ENCODE measurements at places on chromosomes 3 and 15.

DNA sequence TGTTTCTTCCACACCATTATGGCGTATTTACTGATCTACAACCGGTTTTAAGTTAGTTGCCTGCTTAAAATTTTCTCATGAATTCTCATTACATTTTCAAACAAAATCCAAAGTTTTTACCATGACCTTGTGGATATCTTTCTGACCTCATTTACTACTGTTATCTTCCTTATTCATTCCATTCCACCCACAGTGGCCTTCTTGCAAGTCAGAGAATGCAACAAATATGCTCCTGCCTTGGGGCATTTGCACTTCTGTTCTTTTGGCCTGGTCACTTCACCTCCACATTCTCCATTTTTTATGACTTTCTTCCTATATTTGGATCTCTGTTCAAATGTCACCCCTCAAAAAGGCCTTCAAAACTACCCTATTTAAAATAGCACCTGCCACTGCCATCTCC is 8.8 kb upstream of the SLC15A2 start:
- peaks cover 2% of the 10 kb centered on the region for H3K4me1 ChIP-seq
- H3K4me3 ChIP-seq = no peak overlapping the region
- no peak overlapping the region for H3K27ac ChIP-seq
- H3K27me3 ChIP-seq = no peaks in the 10 kb centered on the region
- DNase-seq = no peak
- H3K36me3 ChIP-seq = peaks cover 2% of the 10 kb centered on the region

DNA sequence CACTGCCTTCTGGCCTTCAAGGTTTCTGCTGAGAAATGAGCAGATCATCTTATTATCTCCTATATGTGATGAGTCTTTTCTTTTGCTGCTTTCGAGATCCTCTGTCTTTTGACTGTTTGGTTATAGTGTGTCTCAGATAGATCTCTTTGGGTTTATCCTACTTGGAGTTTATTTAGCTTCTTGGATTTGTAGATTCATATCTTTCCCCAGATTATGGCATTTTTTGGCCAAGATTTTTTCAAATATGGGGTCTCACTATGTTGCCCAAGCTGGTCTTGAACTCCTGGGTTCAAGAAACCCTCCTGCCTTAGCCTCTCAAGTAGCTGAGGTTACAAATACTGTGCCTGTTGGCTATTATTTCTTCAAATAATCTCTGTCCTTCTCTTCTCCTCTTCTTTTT is 150.3 kb downstream of the PDE8A start:
- peaks cover 50% of the 10 kb centered on the region for H3K36me3 ChIP-seq
- no peak for DNase-seq
- H3K4me1 ChIP-seq = peaks cover 8% of the 10 kb centered on the region
- no peaks in the 10 kb centered on the region for H3K27me3 ChIP-seq
- no peak overlapping the region for H3K4me3 ChIP-seq
- H3K27ac ChIP-seq = no peak overlapping the region

GRCh38 chr15:60656041-60656440 is 177.1 kb upstream of the ICE2 start:
- no peak for DNase-seq
- H3K36me3 ChIP-seq = no peaks in the 10 kb centered on the region
- H3K27ac ChIP-seq = no peak overlapping the region
- H3K27me3 ChIP-seq = no peaks in the 10 kb centered on the region
- H3K4me1 ChIP-seq = peaks cover 47% of the 10 kb centered on the region

DNA sequence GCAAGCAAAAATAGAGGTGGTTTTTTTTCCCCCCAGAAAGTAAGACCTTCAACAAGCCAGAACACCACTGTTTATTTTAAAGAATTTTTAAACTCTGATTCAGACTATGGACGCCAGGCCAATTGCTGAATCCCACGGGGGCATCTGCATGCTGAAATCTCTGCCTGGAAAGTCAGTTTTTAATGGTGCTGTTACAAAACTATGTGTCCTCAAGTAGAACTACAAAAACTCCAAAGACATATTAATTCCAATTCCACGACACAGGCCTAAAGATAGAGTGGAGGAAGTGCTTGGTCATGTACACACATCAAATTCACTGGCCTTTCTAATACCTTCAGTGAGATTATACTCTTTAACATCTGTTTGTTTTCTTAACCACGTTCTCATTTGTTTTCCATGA is 490.5 kb upstream of the NR2F2 start:
- H3K4me3 ChIP-seq = no peak overlapping the region
- H3K36me3 ChIP-seq = no peaks in the 10 kb centered on the region
- H3K27ac ChIP-seq = no peak overlapping the region
- H3K4me1 ChIP-seq = peaks cover 26% of the 10 kb centered on the region
- no peaks in the 10 kb centered on the region for H3K27me3 ChIP-seq
- no peak for DNase-seq

- DNase-seq = no peak
- H3K27ac ChIP-seq = no peak overlapping the region
- no peaks in the 10 kb centered on the region for H3K4me1 ChIP-seq
- no peak overlapping the region for H3K4me3 ChIP-seq
- no peaks in the 10 kb centered on the region for H3K36me3 ChIP-seq
Observed at GRCh38 chr3:182651461-182651860, 141.8 kb upstream of the ATP11B start.

DNA sequence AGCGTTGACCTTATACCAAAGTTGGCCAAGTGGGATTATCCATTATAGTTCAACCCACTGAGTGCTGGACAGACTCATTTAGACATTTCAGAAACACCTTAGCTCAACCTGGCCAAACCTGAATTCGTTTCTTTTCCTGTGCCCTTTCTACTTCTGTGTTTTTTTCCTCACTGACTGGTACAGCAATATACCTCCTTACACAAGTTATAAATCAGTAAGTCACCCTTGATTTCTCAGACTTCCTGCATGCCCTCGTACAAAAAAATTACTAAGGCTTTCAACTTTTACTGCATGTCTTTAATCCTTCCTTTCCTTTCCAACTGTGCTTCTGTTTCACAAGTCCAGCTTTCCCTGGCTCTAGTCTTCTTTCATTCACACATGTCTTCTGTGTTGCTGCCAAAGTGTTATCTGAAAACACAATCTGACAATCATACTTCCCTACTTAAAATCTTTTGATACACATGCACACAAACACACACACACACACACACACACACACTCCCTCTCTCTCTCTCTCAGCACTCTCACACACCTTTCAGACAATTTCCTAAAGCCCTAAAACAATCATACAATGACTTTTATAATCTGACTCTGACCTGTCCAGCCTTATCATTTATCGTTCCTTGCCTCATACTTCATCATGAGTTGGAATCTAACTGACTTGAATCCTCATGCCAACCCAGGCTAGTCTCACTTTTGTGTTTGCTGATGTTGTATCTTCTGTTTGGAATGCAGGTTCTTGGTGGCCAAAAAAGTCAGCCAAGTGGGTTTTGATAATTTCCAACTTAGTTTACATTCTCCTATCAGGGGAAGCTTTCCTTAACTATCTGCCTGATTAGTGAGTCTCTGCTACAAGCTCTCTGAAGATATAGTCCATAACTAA is 436.4 kb downstream of the NAALADL2 start:
- H3K4me3 ChIP-seq = no peak overlapping the region
- no peaks in the 10 kb centered on the region for H3K36me3 ChIP-seq
- no peak for DNase-seq
- no peaks in the 10 kb centered on the region for H3K4me1 ChIP-seq

GRCh38 chr15:99606646-99607045 is 40.9 kb downstream of the MEF2A start:
- H3K36me3 ChIP-seq = peaks cover 16% of the 10 kb centered on the region
- H3K27me3 ChIP-seq = no peaks in the 10 kb centered on the region
- H3K27ac ChIP-seq = no peak overlapping the region

DNA sequence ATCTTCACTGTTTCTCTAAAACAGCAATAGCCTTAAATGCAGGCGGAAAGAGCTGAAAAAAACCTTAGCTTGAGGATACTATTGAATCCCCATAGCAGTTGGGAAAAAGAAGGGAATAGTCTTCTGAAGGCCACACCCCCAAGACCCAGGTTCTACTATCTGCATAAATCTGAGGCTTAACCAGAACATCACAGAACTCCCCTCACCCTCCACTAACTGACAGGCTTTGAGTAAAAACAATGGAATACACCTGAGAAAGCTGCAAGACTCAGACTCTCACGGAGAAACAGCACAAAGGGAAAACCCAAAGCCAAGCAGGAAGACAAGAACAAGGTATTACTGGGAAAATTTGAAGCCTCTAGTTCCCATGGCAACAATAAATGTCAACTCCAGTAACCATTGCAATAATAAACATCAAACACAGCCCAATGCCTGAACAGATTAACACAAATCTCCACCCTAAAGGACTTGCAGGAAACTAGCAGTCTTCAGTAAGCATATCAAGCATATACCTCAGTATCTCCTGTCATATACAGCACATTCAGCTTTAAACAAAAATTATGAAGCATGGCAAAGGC is 56.4 kb downstream of the TMCC1 start:
- no peak for DNase-seq
- H3K36me3 ChIP-seq = peaks cover 10% of the 10 kb centered on the region
- no peak overlapping the region for H3K4me3 ChIP-seq
- H3K4me1 ChIP-seq = peaks cover 14% of the 10 kb centered on the region
- no peak overlapping the region for H3K27ac ChIP-seq
- no peaks in the 10 kb centered on the region for H3K27me3 ChIP-seq

DNA sequence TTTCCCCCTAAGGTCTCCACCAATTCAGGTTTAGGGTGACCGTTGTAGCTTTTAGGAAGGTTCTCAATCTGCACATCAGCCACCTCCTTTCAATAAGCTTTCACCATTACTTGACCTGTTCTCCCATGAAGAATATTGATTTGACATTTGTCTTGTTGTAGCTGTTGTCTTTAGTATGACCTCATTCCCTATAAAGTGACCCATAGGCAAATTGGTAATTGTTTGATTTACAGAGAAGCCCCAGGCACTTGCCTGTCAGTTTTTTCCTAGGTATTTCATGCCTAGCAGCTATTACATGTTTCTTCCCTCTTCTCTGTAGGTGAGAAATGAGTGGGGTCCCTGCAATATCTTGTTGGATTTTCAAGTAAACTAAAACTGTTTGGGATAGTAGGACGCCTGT is 36.0 kb downstream of the CHD2 start:
- DNase-seq = no peak
- no peaks in the 10 kb centered on the region for H3K27me3 ChIP-seq
- peak overlapping the region; percentile 67 for H3K27ac ChIP-seq
- H3K4me3 ChIP-seq = no peak overlapping the region
- H3K36me3 ChIP-seq = peaks cover 65% of the 10 kb centered on the region

DNA sequence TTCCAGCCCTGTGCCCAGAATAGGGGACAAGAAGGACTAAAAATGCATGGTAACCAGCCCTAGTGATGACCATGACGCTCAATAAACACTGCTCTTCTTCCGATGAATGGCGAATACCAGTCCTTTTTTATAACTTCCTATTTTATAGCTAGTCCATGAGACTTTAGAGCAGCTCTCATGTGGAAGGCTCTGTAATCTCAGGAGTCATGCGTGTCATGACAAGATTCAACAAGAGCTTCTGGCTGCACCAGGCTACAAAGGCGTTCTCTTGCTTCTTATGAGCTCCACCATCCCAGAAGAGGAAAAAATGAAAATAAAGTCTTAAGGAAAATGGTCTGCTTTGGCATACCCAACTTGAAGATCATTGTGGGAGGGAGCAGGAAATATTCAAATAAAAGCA is 141.0 kb downstream of the TMCO5A start:
- no peak overlapping the region for H3K27ac ChIP-seq
- no peak overlapping the region for H3K4me3 ChIP-seq
- DNase-seq = no peak
- no peaks in the 10 kb centered on the region for H3K36me3 ChIP-seq
- H3K4me1 ChIP-seq = peaks cover 20% of the 10 kb centered on the region
- H3K27me3 ChIP-seq = peaks cover 44% of the 10 kb centered on the region

GRCh38 chr3:58528629-58529028 is 8.4 kb downstream of the ACOX2 start:
- no peak overlapping the region for H3K4me3 ChIP-seq
- no peaks in the 10 kb centered on the region for H3K27me3 ChIP-seq
- DNase-seq = no peak
- H3K36me3 ChIP-seq = no peaks in the 10 kb centered on the region
- H3K27ac ChIP-seq = no peak overlapping the region

- H3K4me3 ChIP-seq = no peak overlapping the region
- no peaks in the 10 kb centered on the region for H3K36me3 ChIP-seq
- DNase-seq = no peak
- no peaks in the 10 kb centered on the region for H3K4me1 ChIP-seq
Observed at GRCh38 chr3:127034195-127034989, 51.5 kb downstream of the PLXNA1 start.
